Right ventricle myocardium superior (tissue), 1 donor: ENCODE measurements at places on chromosomes 5 and 9.

- no peak for DNase-seq
These were observed 182.0 kb downstream of the MUSK start for GRCh38 chr9:110850401-110851135.

DNA sequence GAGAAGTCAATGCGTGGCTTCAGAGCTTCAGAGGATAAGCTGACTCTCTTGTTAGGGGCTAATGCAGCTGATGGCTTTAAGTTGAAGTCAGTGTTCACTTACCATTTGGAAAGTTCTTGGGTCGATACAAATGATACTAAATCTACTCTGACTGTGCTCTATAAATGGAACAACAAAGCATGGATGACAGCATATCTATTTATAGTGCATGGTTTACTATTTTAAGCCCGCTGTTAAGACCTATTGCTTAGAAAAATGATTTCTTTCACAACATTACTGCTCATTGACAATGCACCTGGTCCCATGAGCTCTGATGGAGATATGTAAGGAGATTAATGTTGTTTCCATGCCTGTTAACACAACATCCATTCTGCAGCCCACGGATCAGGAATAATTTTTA lies 435.7 kb downstream of the MAT2B start:
- DNase-seq = no peak

GRCh38 chr9:37531699-37532098 lies 44.5 kb downstream of the FBXO10 start:
- no peak for DNase-seq

GRCh38 chr5:151002250-151002649 lies 18.1 kb upstream of the GPX3 start:
- DNase-seq = no peak

DNA sequence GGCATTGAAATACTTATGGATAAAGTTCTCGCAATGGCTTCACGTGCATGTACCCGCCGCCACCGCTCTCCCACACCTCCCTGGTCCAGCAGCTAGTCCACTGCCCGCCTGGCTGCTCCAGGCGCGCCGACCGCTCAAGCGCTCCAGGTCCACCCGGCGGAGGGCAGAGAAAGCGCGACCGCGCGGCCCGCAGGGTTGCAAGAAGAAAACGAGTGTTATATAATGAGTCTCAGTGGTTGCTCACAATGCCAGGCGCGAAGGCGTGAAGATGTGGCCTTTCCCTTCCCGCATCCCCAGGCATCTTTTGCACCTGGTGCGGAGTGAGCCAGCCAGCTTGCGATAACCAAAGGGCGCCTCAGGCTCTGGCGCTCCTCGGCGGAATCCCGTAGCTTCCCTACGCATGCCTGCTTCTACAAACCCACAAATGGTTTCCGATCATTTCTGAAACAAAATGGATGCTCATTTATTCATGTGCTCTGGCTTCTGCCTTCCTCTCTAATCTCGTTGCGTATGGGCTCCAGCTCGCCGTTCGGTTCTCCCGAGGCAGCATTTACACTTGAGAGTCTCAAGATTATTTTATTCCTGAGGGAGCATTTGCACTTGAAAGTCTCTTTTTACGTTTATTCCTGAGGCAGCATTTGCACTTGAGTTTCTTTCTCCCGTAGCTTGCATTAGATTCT lies 25.7 kb downstream of the CDKN2A start:
- no peak for DNase-seq

DNA sequence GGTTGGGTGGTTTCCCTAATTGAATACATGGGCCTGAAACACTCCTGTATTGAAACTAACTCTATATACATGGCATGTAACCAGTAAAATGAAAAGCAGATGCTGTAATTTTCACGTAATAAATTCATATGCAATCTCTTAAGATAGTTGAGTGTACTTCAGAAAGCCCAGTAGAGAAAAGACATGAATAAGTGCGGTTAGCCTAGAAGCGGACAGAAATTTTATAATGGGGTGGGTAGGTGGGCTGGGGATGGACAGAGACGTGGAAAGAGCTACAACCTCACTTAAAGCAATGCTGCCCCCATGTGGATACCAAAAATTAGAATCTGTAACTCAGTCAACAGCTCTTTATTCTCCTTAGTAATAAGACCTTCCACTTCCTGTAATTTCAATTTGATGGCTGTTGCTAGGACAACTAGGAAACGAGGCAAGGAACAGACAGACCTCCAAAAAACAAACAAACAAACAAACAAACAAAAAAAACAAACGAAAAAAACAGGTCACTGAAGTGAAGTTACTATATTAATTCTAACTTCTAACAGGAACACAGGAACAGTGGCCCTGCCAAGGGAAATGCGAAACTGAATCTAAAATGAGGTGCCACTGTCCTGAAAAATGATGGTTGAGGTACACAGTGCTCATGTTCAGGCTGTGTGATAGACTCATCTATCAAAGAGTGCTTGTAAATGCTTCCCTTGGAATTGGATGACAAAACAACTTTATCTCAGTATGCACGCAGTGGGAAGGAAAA lies 103.4 kb upstream of the GNA14 start:
- DNase-seq = no peak

DNA sequence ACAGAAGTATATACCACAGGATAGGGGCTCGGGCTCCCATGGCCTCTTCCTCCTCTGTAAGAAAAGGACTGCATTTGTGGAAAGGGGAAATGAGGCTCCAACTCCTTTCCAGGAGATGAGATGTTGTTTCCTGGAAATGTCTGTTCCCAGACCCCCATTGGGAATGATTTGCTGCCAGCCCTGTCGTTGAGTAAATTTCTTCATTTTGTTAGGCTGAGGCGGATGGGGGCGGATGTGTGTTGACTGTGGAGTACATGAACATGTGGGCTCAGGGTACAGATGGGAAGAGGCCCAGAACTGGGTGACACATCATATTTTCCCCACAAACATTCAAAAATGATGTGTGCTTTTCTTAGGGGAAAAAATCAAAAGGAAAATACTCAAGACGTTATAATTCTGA lies 28.8 kb upstream of the TNFAIP8 start:
- no peak for DNase-seq

DNA sequence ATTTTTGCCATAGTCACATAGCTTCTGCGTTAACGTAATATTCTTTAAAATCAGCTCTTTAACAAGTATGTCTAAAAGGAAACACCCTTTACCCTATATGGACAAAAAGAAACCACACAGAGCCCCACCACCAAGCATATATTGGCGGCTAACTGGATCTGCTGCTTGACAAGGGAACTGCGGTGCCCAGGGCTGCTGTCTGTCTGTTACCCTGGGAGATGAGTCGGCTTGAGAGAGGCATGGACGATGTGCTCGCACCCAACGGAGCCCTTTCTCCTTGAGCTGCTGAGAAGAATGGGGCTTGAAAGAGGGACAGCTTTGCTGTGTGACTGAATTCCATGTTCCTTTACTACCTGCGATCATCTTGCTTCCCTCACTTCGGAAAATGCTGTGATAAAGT lies 158.6 kb upstream of the SHB start:
- DNase-seq = no peak

DNA sequence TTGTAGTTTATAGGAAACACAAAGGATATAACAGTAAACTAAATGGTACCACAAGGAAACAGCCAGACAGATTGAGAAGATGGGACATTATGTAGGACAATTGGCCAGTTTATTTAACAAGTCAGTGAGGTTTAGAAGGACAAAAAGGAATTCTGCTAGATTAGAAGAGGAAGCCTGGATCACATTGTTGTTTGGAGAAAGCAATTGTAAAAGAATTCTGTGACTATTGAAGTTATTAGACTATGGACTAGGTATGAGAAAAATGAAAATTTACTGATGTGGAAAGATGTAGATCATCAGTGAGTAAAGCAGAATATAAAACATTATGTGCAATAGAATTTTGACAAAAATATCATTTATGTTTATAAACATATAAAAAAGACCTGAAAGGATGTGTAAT lies 97.1 kb downstream of the CFAP95 start:
- no peak for DNase-seq

- no peak for DNase-seq
These were observed 40.9 kb downstream of the AMBP start for GRCh38 chr9:114037249-114037648.

- DNase-seq = no peak
These were observed 203.8 kb downstream of the ARHGAP26 start for GRCh38 chr5:142973932-142974331.

DNA sequence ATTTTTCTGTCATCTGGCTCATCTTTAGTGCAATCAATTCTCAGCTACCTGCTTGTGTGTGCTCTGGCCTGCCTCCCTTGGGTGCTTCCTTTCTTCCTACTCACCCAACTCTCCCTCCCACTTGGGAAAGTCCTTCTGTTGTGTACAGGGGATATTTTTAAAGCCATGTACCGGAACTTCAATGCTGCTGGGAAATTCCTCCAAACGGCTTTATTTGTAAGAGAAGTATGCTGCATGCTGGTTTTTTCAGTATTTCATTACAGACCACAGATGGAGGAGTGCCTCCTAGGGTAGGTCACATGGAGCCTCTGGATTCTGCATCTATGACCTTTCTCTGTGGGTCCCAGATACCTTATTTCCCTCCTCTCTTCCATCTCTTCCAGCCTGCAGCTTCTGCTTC lies 5.4 kb upstream of the HMHB1 start:
- no peak for DNase-seq

DNA sequence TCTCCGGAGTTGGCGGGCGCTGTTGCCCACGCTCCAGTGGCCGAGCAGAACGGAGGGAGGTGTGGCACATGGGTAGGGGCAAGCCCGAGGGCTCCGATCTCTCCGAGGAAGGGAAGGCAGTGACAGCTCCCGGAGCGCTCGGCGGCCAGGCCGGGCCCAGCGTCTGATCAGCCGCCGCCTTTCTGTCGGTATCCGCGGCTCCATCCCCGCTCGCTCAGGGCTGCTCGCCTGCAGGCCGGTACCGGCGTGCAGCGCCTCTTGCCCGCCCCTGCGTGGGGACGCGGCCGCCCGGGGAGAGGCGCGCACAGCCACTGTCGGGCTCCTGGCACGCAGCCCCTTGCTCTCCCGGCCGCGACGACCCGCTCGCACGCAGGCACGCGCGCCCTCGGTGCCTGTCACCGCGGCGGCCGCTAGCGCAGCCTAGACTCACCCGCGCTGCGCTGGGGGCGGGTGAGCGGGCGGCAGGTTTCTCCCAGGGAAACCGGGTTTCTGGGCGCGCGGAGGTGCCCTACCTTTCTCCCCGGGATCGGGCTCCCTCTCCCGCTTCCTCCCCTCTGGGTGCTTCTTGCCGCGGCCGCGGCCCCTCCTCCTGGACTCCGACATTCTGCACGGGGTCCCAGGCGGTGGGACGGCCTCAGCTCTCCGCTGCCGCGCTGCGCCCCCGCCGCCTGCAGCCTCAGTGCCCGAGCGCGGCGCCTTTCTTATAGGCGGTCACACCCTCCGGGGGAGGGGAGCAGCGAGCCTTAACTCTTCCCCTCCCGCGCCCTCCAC lies 108.4 kb downstream of the PSD2 start:
- peak; percentile 47 for DNase-seq

- no peak for DNase-seq
These were observed 1.1 kb upstream of the PLEKHG4B start for GRCh38 chr5:90590-91547.

- DNase-seq = peak; percentile 86
These were observed 143.6 kb downstream of the BNC2 start for GRCh38 chr9:16726718-16727451.

GRCh38 chr9:109729513-109729912 lies 50.5 kb upstream of the PALM2AKAP2 start:
- no peak for DNase-seq

- no peak for DNase-seq
These were observed 38.2 kb upstream of the GRAMD2B start for GRCh38 chr5:126384985-126385384.

DNA sequence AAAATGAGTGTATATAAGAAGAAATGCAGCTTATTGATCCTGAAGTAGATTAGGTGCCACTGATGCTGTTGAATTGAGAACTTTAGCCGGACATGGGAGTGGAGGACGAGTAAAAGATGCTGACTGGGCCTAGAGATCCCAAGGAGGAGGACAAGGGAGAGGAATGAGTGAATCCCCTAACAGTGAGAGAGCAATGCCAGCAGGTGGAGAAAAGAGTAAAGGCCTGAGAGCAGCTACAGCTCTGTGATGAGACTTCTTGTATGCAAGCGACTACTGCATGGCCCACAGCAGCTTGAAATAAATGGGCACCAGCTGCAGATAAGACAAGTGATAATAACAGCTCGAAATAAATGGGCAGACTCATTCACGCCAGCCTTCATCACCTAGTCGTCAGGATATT lies 44.5 kb upstream of the JMY start:
- no peak for DNase-seq

DNA sequence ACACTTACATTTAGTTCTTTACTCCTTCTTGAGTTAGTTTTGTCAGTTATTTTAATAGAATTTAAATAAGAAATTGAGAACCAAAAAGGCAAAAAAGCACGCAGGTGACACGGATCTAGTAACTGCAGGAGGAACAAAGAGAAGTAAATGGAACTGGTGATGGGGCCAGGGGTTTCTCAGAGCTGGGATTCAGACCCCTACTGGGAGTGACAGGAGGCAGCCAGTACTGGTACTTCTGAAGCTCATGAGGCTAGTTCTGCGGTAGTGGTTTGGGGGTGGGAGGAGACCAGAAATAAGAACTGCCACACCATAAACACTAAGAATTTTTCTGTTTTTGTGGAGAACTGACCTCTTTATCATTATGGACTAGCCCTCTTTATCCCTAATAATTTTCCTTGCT lies 48.2 kb downstream of the OXCT1 start:
- no peak for DNase-seq

GRCh38 chr9:133768859-133769510 lies 30.8 kb upstream of the SARDH start:
- DNase-seq = peak; percentile 37

DNA sequence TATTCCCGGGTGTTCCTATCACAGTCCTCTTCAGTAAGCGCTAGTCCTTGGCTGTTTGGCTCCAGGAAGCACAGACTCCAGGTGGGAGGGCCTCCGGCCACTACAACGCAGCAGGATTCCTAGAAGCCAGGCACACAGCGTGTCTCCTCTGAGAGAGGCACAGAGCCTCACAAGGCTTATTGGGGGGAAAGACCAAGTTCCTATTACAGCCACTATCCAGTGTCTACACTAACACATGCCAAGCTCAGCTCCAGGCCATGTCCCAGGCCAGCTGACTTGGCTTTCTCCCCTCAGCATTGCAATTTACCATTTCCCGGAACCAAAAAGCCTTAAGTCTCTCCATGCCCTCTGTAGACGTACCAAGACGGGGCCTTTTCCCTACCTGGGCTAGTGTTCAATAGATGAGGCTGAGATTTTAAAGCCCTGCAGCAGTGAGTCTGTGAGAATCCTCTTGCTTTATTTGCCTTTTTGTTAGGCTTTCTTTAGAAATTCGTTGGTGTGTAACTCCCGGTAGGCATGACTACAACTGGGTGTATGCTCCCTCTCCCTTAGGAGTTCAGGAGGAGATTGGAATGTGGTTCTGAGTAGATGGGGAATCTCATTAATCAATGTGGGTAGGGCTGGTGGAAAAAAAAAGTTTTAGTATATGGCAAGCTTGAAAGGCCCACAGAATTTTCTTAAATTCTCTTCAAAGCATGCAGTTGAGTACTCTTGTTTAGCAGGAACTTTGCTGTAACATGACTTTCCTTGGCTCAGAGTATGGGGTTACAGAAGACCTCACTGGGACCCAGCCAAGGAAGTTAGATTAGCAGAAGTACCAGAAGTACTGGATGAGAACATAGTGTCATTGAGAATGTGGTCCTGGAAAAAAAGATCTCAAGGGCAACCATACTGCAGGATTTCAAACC lies 84.3 kb upstream of the SLC1A3 start:
- DNase-seq = peak; percentile 46
